ENCODE measurements at places on chromosomes 2 and 18.

DNA sequence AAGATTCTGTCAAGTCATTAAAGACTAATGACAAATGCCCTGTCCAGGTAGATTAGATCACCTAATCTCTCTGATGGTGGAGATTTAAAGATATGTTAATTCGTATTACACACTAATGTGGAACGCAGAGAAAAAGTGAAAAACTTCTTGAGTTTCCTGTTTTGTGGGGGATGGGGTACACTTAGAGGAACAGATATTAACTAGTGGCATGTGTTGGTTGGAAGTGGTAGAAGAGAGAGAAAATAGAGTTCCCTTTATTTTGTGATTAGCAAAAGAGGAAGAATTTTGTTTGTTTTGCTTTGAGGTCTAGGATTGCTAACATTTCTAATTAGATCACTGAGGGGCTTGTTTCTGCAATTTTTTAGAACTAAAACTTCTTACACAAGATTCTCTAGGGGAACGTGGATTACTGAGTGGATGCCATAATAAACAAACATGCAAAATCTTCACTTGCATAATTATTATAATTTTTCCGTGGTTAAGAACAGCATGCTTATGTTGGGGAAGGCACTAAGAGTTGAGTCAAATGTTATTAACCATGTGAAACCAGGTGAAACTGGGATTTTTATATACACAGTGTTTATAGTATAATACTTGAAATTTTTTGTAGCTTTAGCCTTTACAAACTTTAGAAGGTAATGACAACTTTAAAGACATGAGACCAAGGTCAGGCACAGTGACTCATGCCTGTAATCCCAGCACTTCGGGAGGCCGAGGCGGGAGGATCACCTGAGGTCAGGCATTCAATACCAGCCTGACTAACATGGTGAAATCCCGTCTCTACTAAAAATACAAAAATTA lies 97.4 kb upstream of the STK17B start:
- DNase-seq = no peak

DNA sequence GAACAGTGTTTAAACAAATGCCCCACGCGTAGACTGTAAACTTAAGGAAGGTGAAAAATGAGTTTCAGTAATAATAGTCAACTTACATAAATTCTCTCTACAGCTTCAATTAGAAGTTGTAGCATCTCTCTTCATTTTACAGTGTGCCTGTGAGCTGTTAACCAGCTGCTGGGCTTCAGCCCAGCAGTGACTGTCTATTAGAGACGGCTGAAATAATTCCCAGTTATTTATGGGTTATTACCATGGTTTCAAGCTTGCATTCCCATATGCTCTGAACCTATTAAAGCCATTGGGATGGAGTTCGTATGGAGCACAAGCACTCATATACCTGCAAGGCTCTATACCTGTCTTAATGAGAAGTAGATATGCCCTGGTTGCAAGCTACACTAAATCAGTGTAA lies 501.1 kb downstream of the CNTNAP5 start:
- no peak for DNase-seq

- DNase-seq = no peak
Measured at GRCh38 chr18:59620381-59620780, 76.8 kb downstream of the CCBE1 start.

GRCh38 chr2:47015206-47015605 lies 99.6 kb upstream of the MCFD2 start:
- DNase-seq = no peak

GRCh38 chr2:85990084-85990483 lies 101.3 kb upstream of the ST3GAL5 start:
- no peak for DNase-seq

GRCh38 chr2:241862093-241862492 lies 3.4 kb upstream of the PDCD1 start:
- no peak for DNase-seq

GRCh38 chr2:145592361-145592760 lies 1072.4 kb upstream of the ZEB2 start:
- no peak for DNase-seq

- no peak for DNase-seq
Measured at GRCh38 chr2:182587831-182588230, 128.2 kb upstream of the DNAJC10 start.

- no peak for DNase-seq
Measured at GRCh38 chr2:224932522-224932921, 109.7 kb downstream of the DOCK10 start.

GRCh38 chr2:227865291-227865690 lies 6.1 kb upstream of the DAW1 start:
- no peak for DNase-seq

DNA sequence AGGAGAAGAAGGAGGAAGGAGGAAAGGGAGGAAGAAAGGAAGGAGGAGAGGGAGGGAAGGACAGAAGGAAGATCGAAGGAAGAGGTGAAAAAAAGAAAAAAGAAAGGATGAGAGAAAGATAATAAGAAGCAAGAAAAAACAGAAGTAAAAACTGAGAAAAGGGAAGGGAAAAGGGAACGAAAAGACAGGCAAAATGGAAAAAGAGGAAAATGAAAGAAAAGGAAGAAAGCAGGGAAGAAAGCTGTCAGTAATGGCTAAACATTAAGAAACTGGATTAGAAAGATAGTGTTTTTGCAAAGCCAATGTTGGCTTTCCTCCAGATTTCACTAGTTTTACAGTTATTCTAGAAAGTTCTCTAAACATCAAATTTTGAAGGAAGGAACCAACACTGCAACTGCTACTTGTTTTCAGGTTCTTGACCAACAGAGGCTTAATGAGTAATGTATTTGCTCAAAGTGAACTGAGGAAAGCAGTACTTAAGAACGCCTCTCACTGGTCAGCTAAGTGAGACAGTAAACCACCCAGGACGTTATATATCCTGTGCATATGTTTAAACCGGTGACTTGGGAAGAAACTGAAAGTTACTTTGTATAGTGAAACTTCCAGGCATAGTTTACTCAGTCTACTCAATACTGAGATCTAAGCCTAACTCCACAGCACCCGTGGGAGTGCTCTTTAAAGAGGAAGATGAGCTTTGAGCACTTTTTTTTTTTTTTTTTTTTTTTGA lies 286.2 kb upstream of the TRIB2 start:
- DNase-seq = no peak

DNA sequence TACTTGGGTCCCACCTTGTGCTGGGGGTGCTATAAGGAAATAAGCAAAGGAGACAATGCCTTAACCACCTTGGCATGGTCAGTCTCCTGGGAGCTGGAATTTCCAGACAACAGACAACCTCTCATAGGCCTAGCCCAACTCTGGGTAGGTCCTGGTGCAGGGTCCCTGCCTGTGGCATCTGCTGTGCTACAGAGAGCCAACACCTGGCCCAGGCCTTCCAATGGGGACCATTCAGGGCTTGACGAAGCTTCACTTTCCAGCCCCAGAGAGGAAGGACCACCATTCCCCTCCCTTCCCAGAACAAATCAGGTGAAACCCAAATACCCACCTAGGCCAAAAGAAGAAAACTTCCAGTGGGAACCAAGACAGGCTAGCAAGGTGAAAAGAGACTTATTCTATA lies 82.8 kb downstream of the SMAD7 start:
- no peak for DNase-seq

DNA sequence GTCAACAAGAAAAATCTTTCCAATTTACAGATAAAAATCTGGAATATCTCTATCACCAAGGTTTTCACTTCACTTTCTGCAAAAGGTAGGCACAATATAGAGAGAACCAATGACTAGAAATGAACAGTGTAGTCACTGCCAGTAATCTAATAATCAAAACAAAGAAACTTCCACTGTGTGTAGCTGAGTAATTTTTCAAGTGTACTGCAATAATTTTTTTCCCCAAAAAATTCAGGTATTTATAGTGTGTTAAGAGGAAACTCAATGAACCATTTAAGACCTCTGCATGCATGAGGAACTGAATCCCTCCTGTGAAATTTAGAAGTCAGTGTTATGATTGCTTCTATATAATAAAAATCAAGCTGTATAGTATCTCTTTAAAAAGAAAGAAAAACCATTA lies 121.8 kb downstream of the MEMO1 start:
- DNase-seq = no peak

DNA sequence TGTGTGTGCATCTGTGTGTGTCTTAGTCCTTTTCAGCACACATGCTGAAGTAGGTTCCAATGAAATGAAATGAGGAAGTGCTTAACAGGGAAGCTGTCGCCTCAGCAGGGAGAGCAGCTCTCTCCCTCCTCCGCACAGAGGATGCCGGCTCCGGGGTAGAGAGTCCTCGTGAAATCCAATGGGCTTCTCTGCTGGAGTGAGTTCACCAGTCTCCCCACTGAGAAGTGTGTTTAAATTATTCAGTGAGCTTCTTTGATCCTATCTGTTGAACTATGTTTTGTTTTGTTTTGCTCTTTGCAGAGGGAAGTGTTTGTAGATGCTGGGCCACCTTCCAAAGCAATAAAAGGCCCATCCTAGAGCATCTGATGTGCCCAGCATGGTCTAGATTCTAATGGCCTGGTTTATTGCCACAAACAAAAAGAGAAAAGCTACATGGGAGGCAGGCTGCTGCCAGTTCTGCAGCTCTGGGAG lies 6.7 kb downstream of the PPP1R7 start:
- DNase-seq = no peak

DNA sequence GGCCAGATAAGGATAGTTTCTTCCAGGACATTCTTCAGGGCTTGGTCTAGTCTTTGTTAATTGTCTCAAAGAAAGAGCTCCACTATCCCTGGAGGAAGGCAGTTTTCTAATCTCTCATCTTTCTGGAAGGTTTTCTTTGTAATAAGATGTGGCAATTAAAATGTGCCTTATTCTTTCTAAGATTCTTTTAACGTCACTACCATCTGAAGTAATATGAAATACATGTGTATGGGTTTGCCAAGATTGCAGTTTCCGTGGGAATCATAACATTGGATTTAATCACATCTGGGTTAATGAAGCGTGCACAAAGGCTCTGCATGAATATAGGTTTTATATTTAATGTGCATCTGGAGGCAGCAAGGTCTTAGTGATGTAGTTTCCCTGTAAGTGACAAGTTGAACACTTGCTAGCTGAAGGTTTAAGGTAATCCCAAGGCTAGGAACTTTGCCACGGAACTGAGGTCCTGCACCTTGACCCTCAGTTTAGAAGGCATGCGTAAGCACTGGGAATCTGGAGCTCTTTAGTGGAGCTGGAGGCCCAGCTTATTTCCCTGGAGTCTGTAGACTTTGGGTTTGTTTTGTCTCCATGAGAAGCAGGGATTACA lies 25.7 kb downstream of the DIS3L2 start:
- DNase-seq = peak; percentile 3

- DNase-seq = peak; percentile 24
Measured at GRCh38 chr18:31610286-31611205, 18.9 kb downstream of the TTR start.

GRCh38 chr2:74385396-74385795 lies 5.3 kb upstream of the DCTN1 start:
- no peak for DNase-seq

DNA sequence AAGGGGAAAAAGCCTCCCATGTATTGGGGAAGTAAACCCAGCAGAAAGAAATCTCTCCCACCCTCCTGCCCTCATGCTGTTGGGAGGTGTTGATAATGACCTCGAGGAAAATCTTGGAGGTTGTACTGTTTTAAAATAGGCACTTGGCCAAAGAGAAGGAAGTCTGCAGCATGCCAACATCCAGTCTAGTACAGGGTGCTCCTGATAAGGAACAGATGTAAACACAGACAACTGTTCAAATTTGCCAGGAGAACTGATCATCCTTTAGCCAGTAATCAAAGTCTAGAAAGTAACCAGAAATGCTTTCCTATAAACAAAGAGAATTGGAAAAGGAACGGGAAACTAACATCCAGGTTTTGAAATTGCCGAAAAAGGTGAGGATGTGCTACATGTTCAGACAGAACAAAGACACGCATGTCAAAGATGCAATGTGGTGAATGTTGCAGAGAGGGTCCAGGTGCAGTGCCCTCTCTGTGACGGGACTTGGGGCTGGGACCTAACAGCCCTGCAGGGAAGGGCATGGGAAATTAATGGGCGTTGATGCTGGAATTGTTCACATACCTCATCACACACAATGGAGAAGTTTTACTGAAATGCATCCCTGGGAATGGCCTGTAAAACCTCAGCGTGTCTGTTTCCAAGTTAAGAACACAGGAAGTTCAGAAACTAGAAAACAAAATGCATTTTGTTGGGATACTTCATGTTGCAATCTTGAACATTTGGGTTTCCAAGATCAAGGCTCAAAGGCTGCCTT lies 125.7 kb upstream of the RND3 start:
- no peak for DNase-seq

DNA sequence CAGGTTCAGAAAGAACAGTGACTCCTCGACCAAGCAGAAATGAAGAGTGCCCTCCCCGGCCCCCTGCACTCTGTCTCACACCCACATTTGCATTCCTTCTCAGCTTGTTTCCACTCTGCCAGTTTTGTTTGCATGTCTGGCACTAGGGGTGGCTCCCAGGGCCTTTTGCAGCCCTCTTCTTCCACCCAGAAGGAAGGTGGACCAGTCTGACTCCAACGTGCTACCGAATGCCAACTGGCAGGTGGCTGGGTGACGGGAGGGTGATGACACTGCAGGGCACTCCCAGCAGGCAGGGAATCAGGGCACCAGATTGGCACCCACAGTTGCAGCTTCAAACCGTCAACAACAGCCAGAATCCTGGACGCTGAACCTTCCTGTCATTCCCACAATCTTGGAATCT lies 371.1 kb downstream of the TXNL1 start:
- DNase-seq = no peak

DNA sequence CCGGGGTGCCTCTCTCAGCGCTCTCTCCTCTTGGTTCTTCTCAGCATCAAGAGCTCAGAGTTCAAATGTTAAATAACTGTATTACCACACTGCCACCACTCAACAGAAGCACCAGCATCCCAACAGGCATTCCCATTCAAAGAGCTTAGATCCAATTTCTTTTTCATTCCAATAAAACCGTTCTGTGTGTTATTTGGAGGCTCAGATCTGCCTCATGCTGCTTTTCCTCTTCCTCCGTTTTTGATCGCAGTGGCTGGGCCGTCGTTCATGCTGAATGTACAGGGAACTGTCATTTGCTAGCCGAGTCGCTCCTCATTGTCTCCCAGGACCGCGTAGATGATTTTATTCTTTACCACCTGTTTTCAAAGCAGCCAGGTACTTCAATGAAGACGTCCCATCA lies 798.9 kb upstream of the SALL3 start:
- DNase-seq = no peak

DNA sequence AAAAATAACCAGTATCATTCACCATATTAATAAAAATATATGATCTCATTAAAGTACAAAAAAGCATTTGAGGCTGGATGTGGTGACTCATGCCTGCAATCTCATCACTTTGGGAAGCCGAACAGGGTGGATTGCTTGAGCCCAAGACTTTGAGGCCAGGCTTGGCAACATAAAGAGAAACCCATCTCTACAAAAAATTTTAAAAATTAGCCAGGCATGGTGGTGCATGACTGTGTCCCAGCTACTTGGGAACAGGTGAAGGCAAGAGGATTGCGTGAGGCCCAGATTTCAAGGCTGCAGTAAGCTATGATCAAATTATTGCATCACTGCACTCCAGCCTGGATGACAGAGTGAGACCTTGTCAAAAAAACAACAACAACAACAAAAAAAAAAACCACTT lies 75.9 kb downstream of the RAD51AP2 start:
- no peak for DNase-seq

DNA sequence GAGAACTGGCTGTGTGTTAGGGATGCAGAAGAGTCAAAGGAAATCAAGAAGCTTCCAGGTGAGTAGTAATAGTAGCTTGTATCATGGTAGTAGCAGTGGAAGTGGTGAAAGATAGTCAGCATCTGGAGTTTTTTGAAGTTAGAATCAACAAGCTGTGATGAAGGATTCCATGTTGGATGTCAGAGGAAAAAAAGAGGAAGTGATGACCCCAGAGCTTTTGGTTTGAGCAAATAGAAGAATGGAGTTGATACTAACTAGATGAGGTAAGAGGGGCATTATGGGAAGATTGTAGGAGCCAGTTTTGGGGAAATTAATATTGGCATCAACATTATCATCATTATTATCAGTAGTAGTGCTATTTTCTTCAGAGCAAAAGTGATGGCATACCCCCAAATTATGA lies 542.2 kb downstream of the XIRP2 start:
- DNase-seq = no peak
